NCI-H1105 treated with DMSO at 0.1 percent for 48 hours (cell line): ENCODE measurements at places on chromosomes 13 and 19.
A peak's percentile ranks its signal among the peaks of the same experiment; 100 is the strongest.

- DNase-seq, result no peak
Observed at GRCh38 chr19:49431330-49431749, 6.2 kb downstream of the GFY start.

DNA sequence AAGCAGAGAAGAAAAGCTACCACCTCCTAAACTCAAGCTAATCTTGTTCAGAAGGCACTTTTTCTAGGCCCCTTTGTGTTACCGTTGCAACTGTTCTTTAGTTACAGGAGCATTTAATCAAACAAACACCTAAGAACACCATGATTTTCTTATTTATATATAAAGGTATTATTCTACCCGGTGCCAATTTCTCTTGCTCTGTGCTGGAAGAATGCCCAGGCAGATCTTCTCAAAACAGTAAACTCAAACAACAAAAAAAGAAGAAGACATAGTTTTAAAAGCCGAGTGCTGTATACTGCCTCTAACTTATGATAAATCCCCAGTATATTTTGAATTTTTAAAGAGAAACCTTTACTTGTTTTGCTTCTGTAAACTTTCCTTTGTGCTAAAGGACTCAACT lies 20.4 kb downstream of the SLC7A1 start:
- DNase-seq, result no peak

- DNase-seq, result no peak
Observed at GRCh38 chr13:33099860-33100259, 83.6 kb downstream of the KL start.

- no peak for DNase-seq
Observed at GRCh38 chr13:84609716-84610115, 727.4 kb upstream of the SLITRK1 start.

DNA sequence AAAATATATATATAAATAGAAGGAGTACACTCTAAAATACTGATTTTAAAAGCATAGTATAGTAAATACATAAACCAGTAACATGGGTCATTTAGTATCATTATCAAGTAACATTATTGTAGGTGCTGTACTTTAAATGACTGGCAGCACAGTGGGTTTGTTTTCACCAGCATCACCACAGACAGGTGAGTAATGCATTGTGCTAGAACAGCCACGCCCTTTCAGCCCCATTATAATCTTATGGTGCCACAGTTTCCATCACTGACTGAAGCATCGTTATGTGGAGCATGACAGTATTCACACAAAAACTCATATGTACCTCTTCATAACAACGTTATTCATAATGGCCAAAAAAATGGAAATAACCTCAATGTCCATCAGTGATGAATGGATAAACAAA lies 88.3 kb downstream of the DHRS12 start:
- no peak for DNase-seq

GRCh38 chr13:33016414-33017322 lies at the start of gene KL:
Gene KL, plus strand, starts transcription at chr13:33016423. Its CDS starts 18 bp downstream, at chr13:33016441.
- no peak for DNase-seq

- no peak for DNase-seq
Observed at GRCh38 chr13:74450525-74450845, 316.3 kb upstream of the KLF12 start.

DNA sequence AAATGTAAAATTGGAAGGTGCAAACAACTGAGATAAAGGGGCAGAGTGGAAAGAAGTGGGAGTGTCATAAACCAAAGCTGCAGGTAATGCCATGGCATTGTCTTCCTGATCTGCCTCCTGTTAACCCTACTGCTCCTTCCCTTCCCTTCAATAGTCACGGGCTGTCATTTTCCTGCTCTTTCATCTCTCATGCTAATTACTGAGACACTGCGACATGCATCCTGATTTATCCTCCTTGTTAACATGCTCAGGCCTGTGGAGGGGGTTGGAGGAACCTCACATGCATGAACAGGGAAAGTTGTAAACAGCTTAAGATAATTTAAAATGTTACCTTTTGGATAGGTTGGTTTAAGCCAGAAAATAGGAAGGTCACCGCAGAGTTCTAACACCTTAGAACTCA lies 27.2 kb downstream of the CNMD start:
- no peak for DNase-seq

DNA sequence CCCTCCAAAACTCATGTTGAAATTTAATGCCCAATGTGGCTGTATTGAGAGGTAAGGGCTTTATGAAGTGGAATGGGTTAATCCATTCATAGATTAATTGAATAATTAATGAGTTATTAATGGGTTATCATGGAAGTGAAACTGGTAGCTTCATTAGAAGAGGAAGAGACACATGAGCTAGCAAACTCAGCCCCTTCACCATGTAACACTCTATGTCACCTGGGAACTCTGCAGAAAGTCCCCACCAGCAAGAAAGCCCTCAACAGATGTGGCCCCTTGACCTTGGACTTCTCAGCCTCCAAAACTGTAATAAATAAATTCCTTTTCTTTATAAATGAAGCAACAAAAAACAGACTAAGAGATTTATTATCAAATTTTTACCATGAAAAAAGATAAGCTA lies 223.5 kb downstream of the KLF12 start:
- DNase-seq, result no peak

- DNase-seq, result no peak
Observed at GRCh38 chr13:27309967-27310598, 39.5 kb downstream of the RASL11A start.

GRCh38 chr13:99990126-99990977 lies 8.8 kb downstream of the ZIC2 start:
- DNase-seq, result no peak

DNA sequence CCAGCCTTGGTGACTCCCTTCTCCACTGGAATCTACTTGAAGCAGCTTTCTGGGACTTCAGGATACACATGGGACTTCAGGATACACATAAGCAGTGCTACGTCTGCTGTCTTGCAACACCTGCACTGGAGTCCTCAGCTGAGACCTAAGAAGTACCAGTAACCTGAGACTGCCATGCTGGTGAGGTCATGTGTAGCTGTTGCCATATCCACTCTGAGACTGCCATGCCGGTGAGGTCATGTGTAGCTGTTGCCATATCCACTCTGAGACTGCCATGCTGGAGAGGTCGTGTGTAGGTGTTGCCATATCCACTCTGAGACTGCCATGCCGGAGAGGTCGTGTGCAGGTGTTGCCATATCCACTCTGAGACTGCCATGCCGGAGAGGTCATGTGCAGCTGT lies 937.9 kb downstream of the EFNB2 start:
- DNase-seq, result no peak

DNA sequence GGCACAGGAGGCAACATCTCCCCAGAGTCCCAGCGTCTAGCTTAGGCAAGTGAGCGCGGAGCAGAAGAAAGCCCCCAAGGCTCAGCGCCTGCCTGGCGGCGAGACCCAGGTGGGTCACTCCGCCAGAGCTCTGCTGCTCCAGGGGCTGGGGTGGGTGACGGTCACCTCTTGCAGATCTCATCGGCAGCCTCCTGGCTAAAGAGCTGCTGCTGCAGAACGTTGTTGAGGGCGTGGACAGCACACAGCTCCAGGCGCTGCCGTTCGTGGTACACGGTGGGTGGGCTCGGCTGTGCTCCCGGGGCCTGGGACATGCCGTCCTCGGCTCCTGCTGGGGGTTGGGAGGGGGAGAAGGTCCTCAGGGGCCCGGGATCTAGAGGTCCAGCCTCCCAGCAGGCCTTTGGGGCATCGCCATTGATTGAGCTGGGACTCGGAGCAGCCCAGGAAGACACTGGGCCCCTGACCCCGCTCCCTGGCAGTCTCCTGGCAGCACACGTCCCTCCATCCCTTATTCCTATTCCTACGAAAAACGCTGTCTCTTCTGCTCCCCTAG lies 795 bp downstream of the JOSD2 start:
- no peak for DNase-seq

- no peak for DNase-seq
Observed at GRCh38 chr19:49413348-49413747, 9.9 kb downstream of the PTH2 start.

DNA sequence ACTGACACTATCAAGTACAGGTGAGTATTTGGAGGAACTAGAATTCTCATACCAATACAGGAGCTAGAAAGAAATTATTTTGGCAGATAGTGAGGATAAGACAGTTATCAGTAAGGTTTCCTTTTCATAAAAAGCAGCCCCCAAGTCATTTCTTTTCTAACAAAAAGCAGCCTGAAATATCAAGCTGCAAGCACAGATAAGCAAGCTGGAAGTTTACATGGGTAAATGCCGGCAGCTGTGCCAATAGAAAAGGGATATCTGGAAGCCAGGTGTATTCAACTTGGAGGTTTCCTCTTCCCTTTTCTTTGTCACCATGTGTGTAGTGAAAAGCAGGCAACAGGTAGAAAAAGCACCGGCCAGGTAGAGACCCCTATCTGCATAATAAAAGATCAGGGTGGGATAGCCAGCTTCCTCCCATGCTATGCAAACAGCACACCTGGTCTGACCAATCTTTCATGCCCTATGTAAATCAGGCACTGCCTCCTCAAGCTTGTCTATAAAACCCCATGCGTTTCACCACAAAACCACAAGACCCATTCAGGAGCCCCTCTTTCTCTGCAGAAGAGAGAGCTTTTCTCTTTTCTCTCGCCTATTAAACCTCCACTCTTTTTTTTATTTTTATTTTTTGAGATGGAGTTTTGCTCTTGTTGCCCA lies 22.9 kb downstream of the CYP4F2 start:
- DNase-seq, result no peak

DNA sequence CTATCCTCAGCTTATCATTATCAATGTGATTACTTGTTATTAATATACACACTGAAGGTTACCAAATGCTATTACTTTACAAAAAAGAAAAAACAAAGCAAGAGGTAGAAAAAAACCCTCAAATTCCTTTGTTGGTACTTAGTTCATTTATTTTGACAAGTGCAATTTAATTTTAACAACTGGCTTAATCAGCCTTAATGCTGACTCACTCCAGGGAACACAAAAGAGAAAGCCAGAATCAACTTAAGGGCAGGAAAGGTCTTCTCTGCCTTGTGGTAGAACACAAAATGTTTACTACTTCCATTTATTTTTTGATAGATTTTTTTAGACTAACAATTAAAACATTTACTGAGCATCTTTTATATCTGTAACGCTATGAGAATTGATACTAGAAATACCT lies 417.1 kb downstream of the PCDH17 start:
- DNase-seq, result no peak

DNA sequence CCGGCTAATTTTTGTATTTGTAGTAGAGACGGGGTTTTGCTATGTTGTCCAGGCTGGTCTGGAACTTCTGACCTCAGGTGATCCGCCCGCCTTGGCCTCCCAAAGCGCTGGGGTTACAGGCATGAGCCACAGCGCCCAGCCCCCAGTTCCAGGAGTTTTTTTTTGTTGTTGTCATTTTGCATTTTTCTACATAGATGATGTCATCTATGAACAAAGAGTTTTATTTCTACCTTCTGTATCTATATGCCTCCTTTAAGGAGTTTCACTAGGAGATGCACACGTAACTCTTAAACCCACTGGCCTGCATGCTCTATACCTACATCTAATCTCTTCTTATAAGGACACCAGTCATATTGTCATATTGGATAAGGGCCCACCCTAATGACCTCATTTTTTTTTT lies 4.8 kb downstream of the DHDH start:
- DNase-seq, result no peak

GRCh38 chr19:35781650-35782049 lies 6.3 kb downstream of the ARHGAP33 start:
- no peak for DNase-seq

DNA sequence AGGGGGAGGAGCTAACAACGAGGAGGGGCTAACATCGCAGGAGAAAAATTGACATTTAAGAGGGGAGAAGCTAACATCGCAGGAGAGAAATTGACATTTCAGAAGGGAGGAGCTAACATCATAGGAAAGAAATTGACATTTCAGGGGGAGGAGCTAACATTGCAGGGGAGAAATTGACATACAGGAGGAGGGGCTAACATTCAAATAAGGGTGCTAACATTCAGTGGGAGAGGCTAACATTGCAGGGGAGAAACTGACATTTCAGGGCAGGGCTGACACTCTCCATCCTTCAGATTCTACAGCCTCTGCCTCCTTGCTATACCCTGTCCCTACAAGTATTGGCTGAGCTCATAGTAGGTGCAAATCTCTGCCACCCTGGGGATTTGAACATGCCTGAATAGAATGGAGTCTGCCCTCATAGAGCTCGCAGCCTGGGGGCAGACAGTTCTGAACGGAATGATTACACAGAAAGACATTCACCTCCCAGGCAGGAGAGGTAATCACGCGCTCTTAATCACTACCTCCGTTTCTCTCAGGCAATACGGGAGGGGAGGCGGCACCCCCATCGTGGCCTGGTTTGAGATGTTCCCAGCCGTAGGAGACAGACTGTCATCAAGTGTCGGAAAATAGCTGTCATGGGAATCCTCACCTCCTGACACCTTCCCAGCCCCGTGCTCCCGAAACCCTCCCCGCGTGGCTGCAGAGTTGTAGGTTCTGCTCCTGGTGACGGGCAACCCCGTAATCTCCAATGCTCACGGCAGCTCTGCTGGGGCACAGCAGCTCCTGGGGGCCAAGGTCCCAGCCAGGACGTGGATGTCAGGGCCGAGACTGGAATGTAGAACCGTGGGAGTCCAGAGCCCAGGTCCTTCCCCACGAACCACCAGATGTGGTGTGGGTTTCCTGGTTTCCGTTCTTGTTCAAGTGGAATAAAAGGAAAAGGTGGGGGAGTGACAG lies 9.5 kb downstream of the GPR32 start:
- DNase-seq, result no peak

GRCh38 chr13:113862931-113863523 lies 849 bp downstream of the GAS6 start:
- DNase-seq, result peak; percentile 12

DNA sequence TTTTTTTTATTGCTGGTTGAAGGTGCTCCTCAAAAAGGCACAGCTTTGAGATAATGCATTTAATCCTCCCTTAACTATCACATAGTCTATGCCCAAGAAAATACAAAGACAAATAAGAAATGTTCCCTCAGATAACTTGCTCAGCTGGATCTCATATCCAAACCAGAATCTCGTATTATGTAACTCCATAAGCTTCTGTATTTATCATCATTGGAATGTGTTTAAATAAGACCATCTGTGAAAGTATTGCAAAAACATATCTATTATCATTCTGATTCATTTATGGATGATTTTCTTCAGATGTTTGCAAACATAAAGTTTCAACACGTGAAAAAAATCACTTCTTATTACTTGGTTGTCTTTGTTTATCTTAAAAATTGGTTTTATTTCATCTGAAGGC lies 190.9 kb downstream of the IRS2 start:
- DNase-seq, result no peak

GRCh38 chr13:47678201-47678968 lies 322.7 kb downstream of the SUCLA2 start:
- DNase-seq, result no peak

DNA sequence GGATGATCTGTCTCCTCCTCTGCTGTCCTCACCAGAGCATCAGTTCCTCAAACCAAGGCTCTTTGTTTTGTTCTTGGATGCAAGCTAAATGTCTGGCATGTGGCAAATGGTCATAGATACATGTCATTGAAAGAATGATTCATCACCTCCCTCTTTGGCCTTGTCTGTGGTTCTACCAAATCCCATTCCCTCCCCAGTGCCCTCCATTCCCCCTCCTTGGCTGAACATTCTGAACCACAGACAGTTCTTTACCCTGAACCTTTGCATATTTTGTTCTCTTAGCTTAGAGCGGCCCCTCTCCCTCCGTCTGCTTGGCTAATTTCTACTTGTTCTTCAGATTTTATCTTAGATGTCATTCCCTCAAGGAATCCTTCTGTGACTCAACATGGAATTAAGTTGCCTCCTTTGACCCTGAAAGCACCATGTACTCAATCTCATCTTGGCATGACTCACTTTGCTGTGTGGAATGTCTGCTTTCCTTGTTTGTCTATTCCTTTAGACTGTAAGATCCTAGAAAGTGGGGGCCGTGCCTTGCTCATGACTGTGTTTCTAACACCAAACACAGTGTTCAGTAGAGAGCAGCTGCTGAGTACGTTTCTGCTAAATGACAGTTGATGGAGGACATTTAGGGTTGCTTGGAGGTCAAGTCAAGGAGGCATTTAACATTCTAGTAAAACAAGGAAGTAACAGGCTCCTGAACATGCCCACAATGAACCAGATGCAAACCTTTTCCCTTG lies 8.1 kb downstream of the ALOX5AP start:
- DNase-seq, result no peak
